ENCODE measurements at places on chromosomes 12 and 14. TPM values are rescaled to one million over a fixed set of nuclear protein-coding genes. Genes with fewer than 3 reads are reported as not detected.

DNA sequence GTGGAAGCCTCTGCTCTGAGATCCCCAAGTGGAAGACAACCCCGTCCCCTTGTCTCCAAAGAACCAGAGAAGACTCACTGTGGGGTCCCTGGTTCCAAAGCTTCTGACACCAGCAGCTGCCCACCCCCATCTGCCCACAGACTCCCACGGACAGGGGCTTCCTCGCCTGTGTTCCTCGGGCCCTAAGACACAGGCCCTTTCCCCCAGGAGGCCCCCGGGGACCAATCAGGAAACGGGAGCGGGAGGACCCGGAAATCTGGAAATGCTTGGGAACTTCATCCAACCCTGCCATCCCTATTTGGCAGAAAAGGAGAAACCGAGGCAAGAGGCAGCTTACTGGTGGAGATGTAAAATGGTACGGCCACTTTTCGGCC lies 113.1 kb downstream of the NCOR2 start:
- DNase-seq, result no peak

GRCh38 chr12:97650242-97650641 lies 187.6 kb downstream of the RMST start:
- no peak for DNase-seq

- no peak for DNase-seq
Measured at GRCh38 chr12:82057770-82058169, 298.6 kb upstream of the PPFIA2 start.

DNA sequence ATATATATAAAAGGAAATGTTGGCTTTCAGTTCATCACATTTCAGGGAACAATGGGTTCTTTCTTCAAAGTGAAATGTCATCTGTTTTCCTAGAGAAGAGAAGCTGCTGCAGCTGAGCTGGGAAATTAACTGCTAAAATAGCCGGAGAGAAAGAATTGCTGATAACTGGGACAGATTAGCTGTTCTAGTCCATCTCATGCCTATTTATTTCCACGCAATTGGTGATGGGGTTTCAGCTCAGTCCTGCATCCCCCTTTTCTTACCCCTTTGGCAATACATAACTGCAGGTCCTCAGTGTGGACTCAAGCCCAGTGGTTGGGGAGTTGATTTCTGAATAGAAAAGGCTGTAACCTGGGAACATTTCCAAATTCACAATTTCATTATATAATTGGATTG lies 436.9 kb upstream of the TMEM132C start:
- DNase-seq, result no peak

DNA sequence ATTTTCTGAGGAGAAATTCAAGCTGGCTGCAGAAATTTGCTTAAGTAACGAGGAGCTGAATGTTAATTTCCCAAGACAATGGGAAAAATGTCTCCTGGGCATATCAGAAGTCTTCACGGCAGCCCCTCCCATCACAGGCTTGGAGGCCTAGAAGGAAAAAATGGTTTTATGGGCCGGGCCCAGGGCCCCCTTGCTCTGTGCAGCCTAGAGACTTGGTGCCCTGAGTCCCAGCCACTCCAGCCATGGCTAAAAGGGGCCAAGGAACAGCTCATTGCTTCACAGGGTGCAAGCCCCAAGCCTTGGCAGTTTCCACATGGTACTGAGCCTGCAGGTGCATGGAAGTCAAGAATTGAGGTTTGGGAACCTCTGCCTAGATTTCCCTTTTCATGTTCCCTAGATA lies 24.3 kb upstream of the HSP90AA1 start:
- no peak for DNase-seq

- DNase-seq, result no peak
Measured at GRCh38 chr14:90042496-90043252, 19.1 kb upstream of the KCNK13 start.

DNA sequence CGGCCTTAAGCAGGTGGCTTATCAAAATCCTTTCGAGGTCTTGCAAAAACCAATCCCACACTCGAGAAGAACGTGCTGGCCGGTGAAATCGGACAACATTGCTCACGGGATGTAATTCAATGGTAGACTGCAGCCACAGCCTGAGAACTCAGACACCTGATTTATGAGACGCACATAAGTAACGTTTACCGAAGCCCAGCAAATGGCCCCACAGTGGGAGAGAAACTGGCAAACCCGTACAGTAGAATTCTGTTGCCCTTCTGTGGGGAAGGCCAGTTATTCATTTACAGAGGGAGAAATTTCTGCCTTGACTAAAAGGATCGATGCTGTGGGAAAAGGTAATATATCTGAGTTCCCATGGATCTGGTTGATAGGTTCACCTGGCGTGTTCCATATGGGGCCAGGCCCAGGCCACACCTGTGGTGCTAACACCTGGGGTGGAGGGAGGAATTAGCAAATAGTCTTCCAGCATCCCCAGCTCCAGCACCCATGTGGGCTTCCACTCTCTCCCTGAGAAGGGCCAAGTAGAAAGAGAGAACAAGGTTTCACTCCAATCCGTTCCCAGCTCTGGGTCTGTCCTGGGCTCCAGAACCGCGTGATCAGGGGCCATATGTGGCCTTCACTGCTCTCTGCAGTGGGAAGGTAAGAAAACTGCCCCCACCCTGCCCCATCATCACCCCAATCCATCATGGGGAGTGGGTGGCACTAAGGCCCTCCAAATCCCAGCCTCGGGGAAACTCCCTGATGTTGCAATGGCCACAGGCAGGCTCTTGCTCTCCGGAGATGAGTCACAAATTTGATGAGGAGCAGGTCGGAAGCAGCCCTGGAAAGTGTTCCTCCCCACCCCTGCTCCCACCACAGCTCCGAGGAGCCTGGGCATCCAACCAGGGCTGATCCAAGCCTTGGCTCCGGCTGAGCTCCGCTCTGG lies 12.7 kb downstream of the BDKRB1 start:
- DNase-seq, result no peak

Gene B3GNT4
- 0.50 TPM for total RNA-seq

DNA sequence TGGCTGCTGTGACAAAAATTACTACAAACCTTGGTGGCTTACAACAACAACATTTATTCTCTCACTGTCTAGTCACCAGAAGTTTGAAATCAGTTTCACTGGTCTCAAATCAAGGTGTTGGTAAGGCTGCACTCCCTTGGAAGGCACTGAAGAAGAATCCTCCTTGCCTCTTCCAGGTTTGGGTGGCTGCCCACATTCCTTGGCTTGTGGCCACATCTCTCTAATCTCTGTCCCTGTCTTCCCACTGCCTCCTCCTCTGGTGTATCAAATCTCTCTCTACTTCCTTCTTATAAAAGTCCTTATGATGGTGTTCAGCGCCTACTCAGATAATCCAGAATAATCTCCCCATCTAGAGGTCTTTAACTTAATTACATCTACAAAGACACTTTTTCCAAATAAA lies 31.0 kb downstream of the PLCZ1 start:
- DNase-seq, result no peak

Measured in activated CD4-positive, alpha-beta T cell treated with anti-CD3 and anti-CD28 coated beads, Interleukin-2, amount 10 ng/mL, durations not matched to agents 7 days and 5 days (primary cell).